ENCODE measurements at places on chromosomes 3 and 15. TPM values are rescaled to one million over a fixed set of nuclear protein-coding genes. Genes with fewer than 3 reads are reported as not detected.

Gene MYD88
- total RNA-seq: 5.1 TPM

Gene SLC9C1
- total RNA-seq: 0.72 TPM

Gene CHRM5
- total RNA-seq: 3.9 TPM

Gene CEP152
- total RNA-seq: 6.2 TPM

Gene CLSTN2
- 44.5 TPM for total RNA-seq

Gene ADAMTS17
- total RNA-seq: 20.6 TPM

Gene PTPRG
- 106 TPM for total RNA-seq

Gene GP9
- not detected for total RNA-seq

Gene TARS3
- total RNA-seq: 38.7 TPM

Gene RTP1
- 0.40 TPM for total RNA-seq

Gene IMPG2
- 3.1 TPM for total RNA-seq

Gene GCNT3
- total RNA-seq: 0.22 TPM

Gene ZNF106
- total RNA-seq: 66.9 TPM

Gene IQCF5
- total RNA-seq: not detected

Gene UBAP1L
- 5.8 TPM for total RNA-seq

Gene MNS1
- total RNA-seq: 13.1 TPM

Gene SOX14
- 0.39 TPM for total RNA-seq

Gene GFM1
- 56.3 TPM for total RNA-seq

Gene GOLGA8M
- 0.99 TPM for total RNA-seq

Gene ERICH6
- 0.40 TPM for total RNA-seq

Gene ELL3
- total RNA-seq: 6.2 TPM

Gene CHL1
- total RNA-seq: 372 TPM

Gene PLOD2
- total RNA-seq: 71.7 TPM

Gene CP
- total RNA-seq: 1.7 TPM

Gene LAMB2
- total RNA-seq: 536 TPM

Gene SAXO2
- total RNA-seq: 5.9 TPM

Gene SCN11A
- total RNA-seq: 1.0 TPM

Gene CISH
- 2.4 TPM for total RNA-seq

Gene ARPIN
- 16.6 TPM for total RNA-seq

Gene TMEM108
- total RNA-seq: 6.6 TPM

Gene SERPINI2
- total RNA-seq: 5.7 TPM

Gene SLC12A8
- total RNA-seq: 4.9 TPM

Gene H1-8
- total RNA-seq: not detected

Gene EXD1
- total RNA-seq: 0.40 TPM

Gene GRIP2
- total RNA-seq: 6.0 TPM

Gene CEP97
- 31.6 TPM for total RNA-seq

Gene C3orf52
- 2.7 TPM for total RNA-seq

Gene CNTN4
- total RNA-seq: 88.0 TPM

Gene P2RY12
- 167 TPM for total RNA-seq

Gene FBN1
- total RNA-seq: 189 TPM

Gene HRG
- total RNA-seq: 0.11 TPM

Gene MKRN3
- 15.6 TPM for total RNA-seq

Gene C3orf20
- total RNA-seq: 0.20 TPM

Gene SLC24A5
- 1.2 TPM for total RNA-seq

Gene OCA2
- total RNA-seq: 7.5 TPM

Gene HTR3E
- not detected for total RNA-seq

Gene CD86
- total RNA-seq: 3.6 TPM

Gene TRIM42
- not detected for total RNA-seq

Gene OR5H14
- total RNA-seq: not detected

Gene CEMIP
- 257 TPM for total RNA-seq

Gene MRPL46
- 28.6 TPM for total RNA-seq

Gene ANKRD63
- total RNA-seq: not detected

Gene CLDN1
- total RNA-seq: 11.4 TPM

Gene TRPM1
- 0.10 TPM for total RNA-seq

Gene BTLA
- total RNA-seq: 0.06 TPM

Gene A4GNT
- total RNA-seq: not detected

Gene UBXN7
- 43.4 TPM for total RNA-seq

Gene TICRR
- total RNA-seq: 3.3 TPM

Gene GABRR3
- total RNA-seq: 0.20 TPM

Gene STARD9
- 17.3 TPM for total RNA-seq
